ENCODE measurements at places on chromosomes 1 and 21. TPM values are rescaled to one million over a fixed set of nuclear protein-coding genes. Genes with fewer than 3 reads are reported as not detected.

- peak; percentile 67 for DNase-seq
These were observed 76.6 kb downstream of the ABCA4 start for GRCh38 chr1:94044290-94044790.

DNA sequence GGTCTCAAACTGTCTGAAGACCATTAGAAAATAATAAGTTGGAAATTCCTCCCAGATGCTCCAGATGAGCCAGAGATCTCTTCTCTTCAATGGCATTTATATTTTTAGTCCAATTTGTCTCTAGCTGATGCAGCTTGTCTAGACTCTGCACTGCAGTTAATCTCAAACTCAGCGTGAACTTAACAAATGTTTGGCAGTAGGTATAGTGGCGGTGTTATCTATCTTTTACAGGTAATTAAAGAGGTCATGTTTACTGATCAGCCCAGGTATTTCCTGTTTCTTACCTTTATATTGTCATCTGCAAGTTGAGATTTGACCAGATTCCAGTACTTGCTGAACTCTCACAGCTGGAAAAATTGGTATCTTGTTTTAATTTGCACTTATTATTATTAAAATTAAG lies 1024.5 kb upstream of the ADGRL2 start:
- DNase-seq, result no peak

GRCh38 chr1:200015811-200016210 lies 11.7 kb upstream of the NR5A2 start:
- DNase-seq, result no peak

DNA sequence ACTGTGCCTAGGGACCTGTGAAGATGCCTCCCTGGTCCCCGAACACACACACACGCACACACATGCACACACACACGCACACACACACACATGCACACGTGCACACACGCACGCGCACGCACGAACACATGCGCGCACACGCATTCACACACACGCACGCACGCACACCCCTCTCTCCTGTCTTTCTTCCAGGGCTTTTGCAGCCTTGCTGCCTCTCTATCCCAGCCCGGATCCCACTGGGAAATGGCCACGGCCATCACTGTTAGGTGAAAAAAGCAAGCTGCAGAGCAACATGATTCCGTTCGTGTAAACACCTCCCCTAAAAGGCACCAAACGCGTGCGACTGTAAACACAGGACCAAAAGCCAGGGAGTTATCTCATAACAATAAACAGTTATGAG lies 39.7 kb downstream of the NKAIN1 start:
- no peak for DNase-seq

GRCh38 chr1:209926045-209926444 lies 12.0 kb upstream of the SYT14 start:
- peak; percentile 1 for DNase-seq

RIMKLA gene
- 2.0 TPM for polyA plus RNA-seq

SPATA17 gene
- polyA plus RNA-seq, result 3.3 TPM

- DNase-seq, result no peak
These were observed 30.4 kb upstream of the CYP4B1 start for GRCh38 chr1:46768445-46768844.

MROH9 gene
- 0.08 TPM for polyA plus RNA-seq

All from muscle of leg (tissue), 16 donors.